ENCODE measurements at places on chromosomes 7 and 10.
A peak's percentile ranks its signal among the peaks of the same experiment; 100 is the strongest.

GRCh38 chr10:125016611-125017202 lies 74.8 kb downstream of the ZRANB1 start:
- ATAC-seq = no peak

GRCh38 chr10:92241158-92241500 lies 49.7 kb downstream of the CPEB3 start:
- ATAC-seq = peak; percentile 21

DNA sequence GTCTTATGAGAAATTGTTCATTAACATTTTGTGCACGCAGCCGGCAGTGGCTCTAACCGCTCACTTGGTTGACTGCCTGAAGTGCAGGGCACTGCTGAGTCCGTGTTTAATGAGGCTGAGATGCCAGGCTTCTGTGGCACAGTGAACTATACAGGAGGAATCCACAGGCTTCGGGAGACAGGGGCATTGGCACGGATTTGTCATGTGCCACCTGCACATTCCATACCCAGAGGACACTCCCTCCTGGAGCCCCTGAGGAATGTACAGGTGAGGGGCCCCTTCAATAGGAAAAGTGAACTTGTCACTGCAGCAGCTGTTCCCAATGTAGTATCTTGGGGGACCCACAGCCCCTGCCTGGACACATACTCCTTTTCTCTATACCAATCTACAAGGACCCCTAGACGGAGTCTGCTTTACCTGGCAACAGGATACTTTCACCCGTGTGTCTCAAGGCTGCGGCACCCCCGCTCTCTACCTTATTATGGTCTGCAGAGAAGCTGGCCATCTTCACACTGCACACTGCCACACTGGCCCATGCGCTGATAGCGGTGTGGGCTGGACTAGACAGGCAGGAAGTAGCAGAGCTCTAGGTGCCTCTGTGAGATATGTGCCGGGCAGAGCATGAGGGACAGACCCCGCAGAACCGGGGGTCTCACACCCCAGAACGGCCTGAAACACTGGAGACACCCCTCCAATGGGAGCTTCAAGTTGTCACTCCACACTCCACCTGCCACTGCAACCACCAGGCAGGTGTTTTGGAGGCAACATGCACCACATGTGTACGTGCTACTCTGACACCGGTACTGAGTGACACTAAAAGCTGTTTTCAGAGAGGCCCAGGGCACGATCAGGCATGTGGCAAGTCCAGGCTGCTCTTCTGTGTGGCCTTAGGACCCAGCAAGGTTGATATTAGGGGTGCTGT lies 71.4 kb upstream of the RHEB start:
- ATAC-seq = no peak

GRCh38 chr7:43151076-43151475 lies 38.6 kb downstream of the HECW1 start:
- no peak for ATAC-seq

- ATAC-seq = no peak
Observed at GRCh38 chr10:34097682-34098081, 717.4 kb downstream of the PARD3 start.

- ATAC-seq = no peak
Observed at GRCh38 chr7:80732630-80733029, 94.2 kb downstream of the CD36 start.

DNA sequence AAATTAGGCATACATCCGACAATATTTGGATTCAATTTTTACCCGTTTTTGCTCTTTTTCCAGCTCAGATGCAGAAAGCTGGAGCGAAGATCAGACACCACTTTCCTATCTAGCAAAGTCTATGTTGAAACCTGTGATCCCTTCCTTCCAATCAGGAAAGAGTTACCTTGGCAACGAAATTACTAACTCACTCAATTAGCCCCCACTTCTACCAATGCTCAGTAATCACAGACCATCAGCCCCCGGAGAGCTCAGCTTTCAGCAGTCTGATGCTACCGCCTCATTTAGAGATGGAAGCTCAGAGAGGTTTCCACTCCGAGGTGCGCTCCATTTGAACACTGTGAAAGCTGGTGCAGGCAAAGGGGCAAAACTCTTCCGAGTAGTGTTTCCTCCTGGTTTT lies 6.7 kb downstream of the FRAT1 start:
- no peak for ATAC-seq

DNA sequence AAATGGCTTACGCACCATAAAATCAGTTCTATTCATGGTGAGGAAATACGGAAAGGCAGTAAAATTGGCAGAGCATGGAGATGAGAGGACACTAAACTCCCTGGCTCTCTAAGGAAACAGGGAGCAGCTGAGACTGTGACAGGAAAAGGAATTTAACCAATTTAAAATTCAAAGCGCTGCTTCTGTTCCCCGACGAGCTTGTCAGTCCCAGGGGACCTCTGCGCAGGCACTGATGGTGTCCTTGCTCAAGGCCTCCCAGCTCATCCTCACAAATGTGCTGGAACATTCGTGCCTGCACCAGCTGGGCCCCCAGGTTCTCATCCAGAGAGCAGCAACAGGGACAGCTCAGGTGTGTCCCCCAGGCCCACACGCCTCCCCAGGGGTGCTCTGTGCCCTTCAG lies 101.4 kb downstream of the MAD1L1 start:
- no peak for ATAC-seq

GRCh38 chr7:28149291-28150101 lies 31.1 kb downstream of the JAZF1 start:
- no peak for ATAC-seq

DNA sequence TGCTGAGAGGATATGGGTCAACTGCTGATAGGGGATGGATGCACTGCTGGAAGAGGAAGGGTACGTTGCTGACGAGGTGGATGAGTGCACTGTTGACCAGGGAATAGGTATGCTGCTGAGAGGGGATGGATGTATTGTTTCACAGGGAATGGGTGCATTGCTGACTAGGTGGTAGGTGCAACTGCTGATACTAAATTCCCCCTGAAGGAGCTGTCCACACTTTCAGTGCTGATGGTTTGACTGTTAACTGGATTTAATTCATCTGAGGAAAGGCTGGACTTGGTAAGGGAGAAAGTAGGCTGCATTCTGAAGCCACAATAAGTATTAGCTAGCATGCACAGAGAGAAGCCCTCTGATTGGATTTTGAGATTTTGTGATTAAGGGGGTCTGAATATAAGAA lies 1196.8 kb upstream of the PHF14 start:
- no peak for ATAC-seq

DNA sequence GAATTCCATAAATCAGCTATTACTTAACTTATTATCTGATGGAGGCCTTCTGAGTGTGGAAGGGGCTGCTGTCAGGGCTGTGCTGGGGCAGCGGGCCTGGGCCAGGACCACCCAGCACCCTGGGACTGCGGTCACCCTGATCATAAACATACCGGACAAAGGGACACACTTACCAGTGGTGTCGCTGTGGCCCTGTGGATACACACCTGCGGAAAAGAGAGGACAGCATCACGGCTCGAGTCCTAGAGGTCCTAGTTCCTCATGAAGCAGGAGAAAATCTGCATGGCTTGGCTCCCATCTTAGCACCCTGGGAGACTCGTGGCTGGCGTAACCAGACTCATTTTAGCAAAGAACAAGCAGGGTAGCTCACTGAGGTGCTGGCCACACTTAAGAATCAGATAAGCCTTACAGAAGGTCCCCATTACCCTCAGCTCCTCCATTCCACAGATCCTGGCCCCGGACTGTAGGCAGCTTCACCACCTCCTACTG lies 17.7 kb downstream of the IL15RA start:
- ATAC-seq = no peak

DNA sequence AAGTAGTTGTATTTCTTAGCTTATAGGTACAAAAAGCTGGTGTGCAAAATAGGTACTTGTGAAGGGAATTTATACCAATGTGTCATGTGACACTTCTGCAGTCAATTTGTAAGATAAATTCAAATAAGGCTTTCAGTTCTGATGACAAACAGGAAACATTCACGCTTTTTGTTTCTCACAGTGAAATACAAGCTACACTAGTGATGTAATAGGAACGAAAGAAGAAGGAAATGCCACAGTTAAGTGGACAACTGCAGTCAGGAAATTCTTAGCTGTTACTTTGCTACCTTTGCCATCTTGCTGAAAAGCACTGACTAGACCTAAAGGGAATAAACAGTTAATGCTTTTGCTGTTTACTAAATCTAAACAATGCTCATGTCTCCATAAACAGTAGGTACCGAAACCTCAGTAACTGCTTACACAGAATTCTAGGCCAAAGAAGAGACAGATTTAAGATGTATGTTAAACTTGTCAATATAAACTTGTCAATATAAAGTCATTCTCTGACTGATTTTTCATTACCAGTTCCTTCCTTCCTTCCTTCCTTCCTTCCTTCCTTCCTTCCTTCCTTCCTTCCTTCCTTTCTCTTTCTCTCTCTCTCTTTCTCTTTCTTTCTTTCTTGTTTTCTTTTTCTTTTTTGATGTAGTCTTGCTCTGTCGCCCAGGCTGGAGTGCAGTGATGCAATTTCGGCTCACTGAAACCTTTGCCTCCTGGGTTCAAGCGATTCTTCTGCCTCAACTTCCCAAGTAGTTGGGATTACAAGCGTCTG lies 10.1 kb downstream of the OTUD1 start:
- 0 out of 3 replicates have a peak, but pooled peaks have one; percentile 20 for ATAC-seq

Measured in SK-N-SH treated with all-trans-retinoic acid at 6 μM for 48 hours (cell line).